ENCODE measurements at places on chromosomes 13 and 19.
A peak's percentile ranks its signal among the peaks of the same experiment; 100 is the strongest.

- no peak for DNase-seq
These were observed 504.5 kb downstream of the TBC1D4 start for GRCh38 chr13:74977498-74977897.

DNA sequence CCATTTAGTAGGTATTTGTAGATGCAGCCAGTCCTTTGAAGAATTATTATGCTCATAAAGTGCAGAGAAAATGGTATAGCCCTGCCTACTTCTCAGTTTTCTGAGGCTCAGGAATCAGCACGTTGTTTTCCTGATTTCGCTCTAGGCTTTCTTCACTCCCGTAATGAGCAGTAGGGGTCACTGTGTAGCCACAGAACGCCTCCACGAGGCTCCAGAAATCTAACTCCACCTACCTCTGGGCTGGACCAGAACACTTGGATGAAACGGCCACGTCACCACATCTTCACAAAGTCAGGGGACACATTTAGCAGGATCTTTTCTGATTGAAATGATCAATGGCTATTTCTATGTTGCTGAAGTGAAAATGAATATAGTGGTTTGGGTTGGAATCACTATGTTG, 49.8 kb upstream of the GTF3A start:
- peak; percentile 58 for DNase-seq

DNA sequence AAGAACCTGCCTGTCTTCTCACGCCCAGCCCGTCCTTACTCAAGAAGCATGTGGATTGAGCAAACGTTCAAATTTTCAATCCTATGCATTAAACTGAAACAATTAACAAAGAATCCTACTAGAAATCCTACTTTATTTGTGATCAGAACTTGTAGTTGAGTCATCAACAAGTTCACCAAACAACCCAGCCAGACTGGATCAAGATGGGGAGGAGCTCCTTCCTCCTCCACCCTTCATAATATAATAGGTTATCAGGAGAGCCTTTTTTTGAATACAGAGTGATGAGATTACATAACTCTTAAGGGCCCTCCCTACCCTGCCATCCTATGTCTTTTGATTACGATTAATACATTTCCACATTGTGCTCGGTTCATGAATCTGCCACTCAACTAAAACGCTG, 32.7 kb downstream of the SOX21 start:
- DNase-seq, result no peak

- DNase-seq, result no peak
These were observed 127.8 kb upstream of the SPATA13 start for GRCh38 chr13:24032674-24033073.

DNA sequence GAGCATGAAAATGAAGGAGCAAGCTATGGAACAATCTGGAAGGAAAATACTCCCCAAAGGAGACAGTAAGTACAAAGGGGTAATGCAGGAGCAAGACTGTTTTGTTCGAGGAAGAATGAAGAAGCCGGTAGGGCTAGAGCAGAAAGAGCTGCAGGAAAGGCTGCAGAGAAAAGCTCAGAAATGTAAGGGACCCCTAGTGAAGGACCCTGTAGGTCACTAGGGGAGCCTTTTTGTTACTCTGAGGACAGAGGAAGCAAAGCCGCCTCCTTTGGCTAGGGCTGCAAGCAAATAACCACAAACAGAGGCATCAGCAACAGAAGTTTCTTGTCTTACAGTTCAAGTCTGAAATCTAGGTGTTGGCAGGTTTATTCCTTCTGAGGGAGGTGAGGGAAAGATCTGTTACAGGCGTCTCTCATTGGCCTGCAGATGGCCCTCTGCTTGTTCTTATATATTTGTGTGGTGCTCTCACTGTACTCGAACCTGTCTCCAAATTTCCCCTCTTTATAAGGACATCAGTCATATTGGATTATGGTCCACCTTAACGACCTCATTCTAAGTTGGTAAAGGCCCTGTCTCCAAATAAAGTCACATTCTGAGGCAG, 362.3 kb downstream of the COG6 start:
- DNase-seq, result no peak

DNA sequence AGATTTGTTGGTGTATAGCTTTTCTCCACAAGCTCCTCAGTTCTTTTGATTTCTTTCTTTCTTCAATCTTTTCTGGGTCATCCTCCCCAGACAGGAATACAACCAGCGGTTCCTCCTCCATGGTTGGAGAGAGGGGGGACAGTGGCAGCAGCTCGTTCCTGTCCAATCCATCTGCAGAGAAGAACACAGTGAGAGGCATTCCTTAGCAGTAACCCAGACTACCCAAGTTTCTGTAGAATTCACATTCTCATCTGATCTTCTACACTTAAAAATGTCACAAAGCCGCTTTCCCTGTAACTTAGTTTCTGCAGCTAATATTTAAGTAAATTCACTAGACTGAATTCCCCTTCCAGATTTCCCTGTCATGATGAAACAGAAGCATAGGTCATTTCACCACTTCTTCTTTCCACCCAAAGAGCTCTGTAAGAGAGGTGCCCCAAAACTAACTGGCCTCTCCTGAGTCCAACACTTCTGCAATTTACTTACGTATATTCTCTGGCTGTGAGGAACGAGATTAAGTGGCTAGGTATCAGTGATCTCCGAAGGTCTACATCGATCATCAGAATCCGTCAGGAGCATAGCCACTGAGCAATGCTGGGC, 171.9 kb downstream of the TBC1D4 start:
- DNase-seq, result no peak

GRCh38 chr13:79483086-79483706, 2.2 kb downstream of the NDFIP2 start:
- DNase-seq, result no peak

GRCh38 chr13:76474356-76474755, 411.8 kb downstream of the KCTD12 start:
- no peak for DNase-seq

- DNase-seq, result no peak
These were observed 610.9 kb upstream of the PCDH9 start for GRCh38 chr13:67841071-67841470.

DNA sequence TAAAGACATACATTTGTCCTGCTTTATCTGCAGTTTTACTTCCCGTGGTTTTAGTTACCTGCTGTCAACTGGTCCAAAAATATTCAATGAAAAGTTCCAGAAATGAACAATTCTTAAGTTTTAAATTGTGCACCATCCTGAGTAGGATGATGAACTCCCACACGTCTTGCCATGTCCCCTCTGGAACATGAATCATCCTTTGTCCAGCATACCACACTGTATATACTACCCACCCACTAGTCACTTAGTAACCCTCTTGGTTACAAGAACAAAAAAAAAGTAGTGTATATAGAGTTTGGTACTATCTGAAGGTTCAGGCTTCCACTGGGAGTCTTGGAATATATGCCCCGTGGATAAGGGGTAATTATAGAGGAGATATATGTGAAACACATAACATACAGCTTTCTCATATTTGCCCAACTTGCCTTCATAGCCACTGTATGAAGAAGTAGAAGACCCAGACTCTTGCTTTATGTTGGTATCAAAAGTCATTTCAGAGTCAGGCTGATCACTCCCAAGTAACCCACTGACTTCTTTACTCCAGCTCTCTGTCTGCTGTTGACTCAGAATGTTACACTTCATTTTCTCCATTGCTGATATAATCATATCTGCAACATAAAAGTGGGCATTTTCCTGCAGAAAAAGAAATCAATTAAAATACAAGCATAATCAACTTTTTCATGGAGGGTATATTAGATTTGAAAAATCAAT, 19.3 kb downstream of the RUBCNL start:
- no peak for DNase-seq

DNA sequence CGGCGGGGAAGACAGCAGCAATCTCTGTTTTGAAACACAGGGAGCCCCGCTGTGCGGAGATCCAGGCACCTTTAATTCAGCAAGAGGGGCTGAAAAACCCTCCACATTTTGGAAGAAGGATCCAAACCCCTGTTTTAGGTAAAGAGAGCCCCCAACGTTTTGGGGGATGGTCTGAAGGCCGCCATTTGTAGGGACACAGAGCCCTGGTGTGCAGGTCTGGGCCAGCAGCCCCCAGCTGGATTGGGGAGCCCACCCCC, 3.5 kb upstream of the HOOK2 start:
- no peak for DNase-seq

DNA sequence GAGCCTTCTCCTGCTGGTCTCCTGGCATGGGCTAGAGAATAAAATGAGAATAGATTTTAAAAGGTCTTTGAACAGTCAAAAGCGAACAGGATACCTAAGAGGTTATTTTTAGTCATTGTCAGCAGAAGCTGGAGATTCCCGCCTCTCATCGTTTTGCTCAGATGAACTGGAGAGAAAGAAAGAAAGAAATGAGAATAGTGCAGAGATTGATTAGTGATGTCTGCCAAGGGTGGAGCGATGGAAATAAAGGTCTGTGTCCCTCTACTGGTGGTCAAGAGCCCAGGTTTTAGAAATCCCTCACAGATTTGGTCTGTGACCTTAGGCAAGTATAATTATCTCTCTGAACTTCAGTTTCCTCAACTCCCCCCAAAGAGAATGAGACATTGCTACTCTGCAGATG, 5.3 kb downstream of the NCAN start:
- DNase-seq, result no peak

DNA sequence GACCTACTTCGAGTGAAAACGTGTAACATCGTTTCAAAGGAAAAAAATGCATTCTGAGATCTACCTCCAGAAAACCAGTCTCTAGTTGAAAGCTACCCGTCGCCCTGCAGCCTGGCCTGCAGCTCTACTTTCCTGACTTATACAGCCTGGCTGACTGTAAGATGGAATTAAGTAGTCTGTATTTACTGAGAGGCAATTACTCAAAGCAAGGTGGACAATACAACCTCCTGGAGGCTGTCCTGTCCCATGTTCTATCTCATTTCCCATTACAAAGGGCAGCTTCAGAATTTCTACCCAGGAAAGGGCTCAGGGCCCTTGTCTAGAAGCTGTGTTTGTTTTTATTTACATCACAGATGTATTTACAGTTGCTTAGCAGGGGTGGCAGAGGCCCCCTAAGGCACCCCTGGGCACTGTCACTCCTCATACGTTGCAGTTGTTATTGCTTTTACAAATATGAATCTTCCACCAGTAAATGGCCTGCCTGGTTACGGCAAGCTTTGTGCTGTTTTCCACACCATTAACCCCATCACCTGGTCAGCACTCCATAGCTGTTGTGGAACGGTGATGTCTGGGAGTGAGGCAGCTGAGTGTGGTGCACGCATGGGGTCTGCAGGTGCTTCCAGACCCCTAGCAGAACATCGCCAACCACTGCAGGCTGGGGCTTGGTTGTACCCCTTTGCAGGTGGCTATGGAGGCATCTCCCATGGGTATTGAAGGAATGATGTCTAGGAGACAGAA, 46.3 kb upstream of the MTIF3 start:
- DNase-seq, result no peak

GRCh38 chr19:17393002-17393401, 994 bp downstream of the CCDC194 start:
- no peak for DNase-seq

GRCh38 chr13:100266026-100266425, 177.1 kb downstream of the PCCA start:
- no peak for DNase-seq

- no peak for DNase-seq
These were observed 45.9 kb downstream of the SLC15A1 start for GRCh38 chr13:98706446-98707110.

DNA sequence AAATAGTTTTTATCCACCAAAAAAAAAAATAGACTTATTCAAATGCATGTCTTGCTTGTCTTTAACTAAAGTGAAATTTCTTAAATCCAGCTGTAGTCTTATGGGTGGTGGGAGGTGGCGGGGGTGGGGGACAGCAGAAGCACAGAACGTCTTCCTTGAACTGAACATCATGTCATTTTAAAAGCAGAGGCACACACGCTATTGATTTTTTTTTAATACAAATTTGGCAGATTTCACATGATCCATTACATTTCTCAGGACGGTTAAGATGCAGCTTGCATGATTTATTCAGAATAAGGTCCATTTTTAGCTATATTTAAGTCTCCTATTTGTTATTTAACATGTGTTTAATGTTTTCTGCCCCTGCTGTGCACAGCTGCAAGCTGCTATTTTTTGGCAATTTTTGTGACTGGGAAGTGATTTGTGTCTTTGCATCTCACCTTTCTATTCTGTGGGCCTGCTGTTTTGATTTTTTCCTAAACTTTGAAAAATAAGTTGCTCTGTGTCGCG, 274.0 kb downstream of the TSHZ3 start:
- no peak for DNase-seq

- DNase-seq, result no peak
These were observed 197.3 kb downstream of the LHFPL6 start for GRCh38 chr13:39405596-39406205.

DNA sequence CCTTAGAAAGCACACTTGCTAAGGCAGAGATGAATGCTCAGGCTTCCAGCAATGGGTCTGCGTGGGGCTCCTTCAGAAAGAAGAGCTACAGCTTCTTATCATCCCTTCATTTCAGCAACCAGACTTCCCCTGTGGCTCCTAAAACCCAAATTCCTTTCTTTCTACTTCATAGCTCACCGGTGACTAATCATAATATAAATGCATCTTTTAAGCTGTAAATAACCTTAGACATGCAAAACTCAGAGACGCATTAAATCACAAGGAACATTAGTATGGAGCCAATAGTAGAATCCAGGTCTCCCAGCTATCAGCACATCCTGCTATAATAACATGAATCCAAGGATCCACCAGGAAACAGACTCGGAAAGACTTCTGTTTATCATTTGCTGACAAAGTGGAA, 375.6 kb downstream of the COG6 start:
- DNase-seq, result no peak

Measured in CD4-positive, alpha-beta T cell treated with Interleukin-1 beta for 1 hour (primary cell).